Activated naive CD4-positive, alpha-beta T cell treated with anti-CD3 and anti-CD28 coated beads, Interleukin-2, amount 10 ng/mL, durations not matched to agents 5 hours and 36 hours (primary cell): ENCODE measurements at places on chromosomes 11 and 22. TPM values are rescaled to one million over a fixed set of nuclear protein-coding genes. Genes with fewer than 3 reads are reported as not detected.

RFPL3 gene
- total RNA-seq = not detected

LRRC56 gene
- 2.7 TPM for total RNA-seq

UBQLN3 gene
- total RNA-seq = not detected

LIF gene
- 100 TPM for total RNA-seq

APLNR gene
- total RNA-seq = not detected

LARGE1 gene
- 0.60 TPM for total RNA-seq
